Smooth muscle cell of the pulmonary artery (primary cell): ENCODE measurements at places on chromosomes 2 and 18. TPM values are rescaled to one million over a fixed set of nuclear protein-coding genes. Genes with fewer than 3 reads are reported as not detected.

Gene DSC1
- not detected in 2 replicates for total RNA-seq

Gene YES1
- 68.7 and 71.1 TPM in 2 replicates for total RNA-seq

Gene RAPH1
- total RNA-seq = 35.6 and 36.5 TPM in 2 replicates

Gene CRYGC
- total RNA-seq = not detected in 2 replicates

Gene KCNK3
- total RNA-seq = 0.89 and 4.1 TPM in 2 replicates

Gene MC2R
- not detected in 2 replicates for total RNA-seq

Gene HAAO
- 0.85 TPM in 1 of 2 replicates, not detected in the other for total RNA-seq

Gene FKBP1B
- total RNA-seq = 6.8 and 7.9 TPM in 2 replicates

Gene DNAH6
- 0.07 and 0.13 TPM in 2 replicates for total RNA-seq

Gene FAM237A
- not detected in 2 replicates for total RNA-seq

Gene STEAP3
- 18.4 and 19.9 TPM in 2 replicates for total RNA-seq

Gene MATN3
- 1.5 and 3.4 TPM in 2 replicates for total RNA-seq

Gene DLX2
- 0.33 and 3.9 TPM in 2 replicates for total RNA-seq

Gene CCDC93
- 28.7 and 31.1 TPM in 2 replicates for total RNA-seq

Gene USP37
- total RNA-seq = 9.5 and 10.2 TPM in 2 replicates

Gene ARHGAP25
- 0.10 and 0.91 TPM in 2 replicates for total RNA-seq

Gene SLC9A4
- total RNA-seq = 0.03 TPM in 1 of 2 replicates, not detected in the other

Gene FNDC4
- total RNA-seq = 39.9 and 52.9 TPM in 2 replicates

Gene IL36RN
- not detected in 2 replicates for total RNA-seq

Gene SCLY
- 11.7 and 18.3 TPM in 2 replicates for total RNA-seq
